ENCODE measurements at places on chromosomes 4 and X. TPM values are rescaled to one million over a fixed set of nuclear protein-coding genes. Genes with fewer than 3 reads are reported as not detected.

Gene BST1
- polyA plus RNA-seq: 2.2 TPM

Gene NSUN7
- 7.6 TPM for polyA plus RNA-seq

DNA sequence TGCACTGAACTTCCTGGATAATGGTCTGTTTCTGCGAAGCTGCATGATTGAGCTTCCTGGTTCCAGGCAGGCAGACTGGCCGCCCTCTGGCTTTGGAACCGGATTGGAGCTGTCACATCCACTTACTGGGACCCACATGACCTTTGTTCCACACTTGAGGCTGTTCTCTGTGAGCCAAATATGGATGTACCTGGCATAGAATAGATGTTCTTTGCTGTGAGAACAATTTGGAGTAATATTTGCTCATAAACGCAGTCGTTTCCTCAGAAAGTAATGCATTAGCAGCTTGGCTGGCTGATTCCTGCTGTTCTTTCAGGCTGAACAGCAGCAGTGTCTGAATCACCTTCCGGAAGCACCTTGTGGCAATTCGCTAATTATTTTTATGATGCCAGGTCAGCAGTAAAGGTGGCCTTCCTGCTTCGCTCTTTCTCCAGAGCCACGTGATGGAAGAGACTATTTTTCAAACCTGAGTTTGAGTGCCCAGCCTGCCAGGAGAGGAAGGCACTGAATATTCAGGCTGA is 78.1 kb upstream of the BOD1L1 start:
- peak; percentile 84 for DNase-seq

- no peak for DNase-seq
Observed at GRCh38 chr4:175034007-175034406, 115.8 kb downstream of the ADAM29 start.

DNA sequence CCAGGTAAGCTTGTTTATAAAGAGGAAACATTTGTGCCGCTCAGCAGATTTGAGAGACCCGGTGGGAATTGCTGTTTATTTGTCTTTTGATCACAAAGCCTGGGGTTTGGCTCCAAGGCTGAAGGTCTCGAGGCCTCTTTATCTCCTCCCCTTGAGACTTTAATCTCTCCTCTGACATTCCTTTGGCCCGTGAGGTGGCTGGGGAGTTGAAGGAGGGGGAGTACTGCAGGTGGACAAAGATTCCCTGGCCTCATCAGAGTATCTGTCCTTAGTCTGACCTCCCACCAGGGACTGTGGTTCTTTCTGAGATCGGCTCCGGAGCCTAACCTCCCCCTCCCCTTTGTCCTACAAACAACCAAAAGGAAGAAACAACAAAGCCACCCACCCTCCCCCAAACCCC is 216.5 kb downstream of the MID1IP1 start:
- no peak for DNase-seq

DNA sequence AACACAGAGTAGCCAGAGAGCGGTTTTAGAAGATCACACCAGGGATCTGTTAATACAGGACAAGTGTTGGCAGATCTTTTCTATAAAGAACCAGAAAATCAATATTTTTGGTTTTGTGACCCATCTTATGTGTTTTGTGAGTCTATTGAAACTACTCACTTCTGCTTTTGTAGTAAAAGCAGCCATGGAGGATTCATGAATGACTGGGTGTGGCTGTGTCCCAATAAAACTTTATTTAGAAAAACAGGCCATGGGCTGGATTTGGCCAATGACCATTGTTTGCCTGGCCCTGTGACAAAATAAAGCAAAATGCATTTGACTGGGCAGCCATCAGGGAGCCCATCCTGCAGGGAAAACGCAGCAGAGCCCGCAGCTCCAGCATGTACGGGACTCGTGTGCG is 99.9 kb upstream of the ADRA2C start:
- DNase-seq: no peak

DNA sequence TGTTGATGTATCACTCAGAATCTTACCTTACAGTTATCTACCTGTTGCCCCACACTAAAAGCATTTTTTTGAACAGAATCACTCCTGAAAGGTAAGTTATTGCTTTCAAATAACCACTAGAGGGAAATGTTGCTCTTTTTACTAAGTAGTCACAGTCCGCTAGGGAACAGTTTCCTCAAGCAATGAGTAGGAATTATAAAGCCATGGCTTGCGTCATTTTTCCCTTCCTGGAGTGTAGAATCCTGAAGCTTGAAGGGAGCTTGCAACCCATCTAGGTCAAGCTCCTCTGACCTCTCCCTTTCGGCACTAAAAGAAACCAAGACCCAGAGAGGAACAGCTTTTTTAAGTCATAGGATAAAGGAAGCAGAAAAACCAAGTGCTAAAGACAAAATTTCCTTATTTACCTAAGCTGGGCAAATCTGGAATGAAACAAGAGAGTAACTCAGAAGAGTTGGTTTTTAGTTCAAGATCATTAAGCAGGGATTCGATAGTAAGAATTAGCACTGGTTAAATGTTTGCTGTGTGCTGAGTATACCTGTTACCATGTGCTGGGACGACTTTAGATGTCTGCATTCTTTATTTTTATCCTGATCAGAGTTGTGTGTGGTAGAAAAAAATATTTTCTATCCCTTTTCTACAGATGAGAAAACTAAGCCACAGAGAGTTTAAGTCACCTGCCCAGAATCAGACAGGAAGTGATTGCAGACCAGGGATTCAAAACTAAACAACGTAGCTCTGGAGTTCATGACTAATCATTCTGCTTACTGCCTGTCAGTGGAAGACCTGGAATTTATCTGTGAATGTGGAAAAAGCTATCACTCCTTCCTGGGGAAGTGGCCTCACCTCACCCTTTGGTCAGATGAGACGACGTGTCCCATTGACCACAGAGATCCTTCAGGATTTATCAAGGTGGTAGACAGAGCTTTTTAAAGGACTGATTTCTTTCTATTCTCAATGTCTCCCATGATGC is 631.5 kb downstream of the RAB28 start:
- DNase-seq: peak; percentile 33

GRCh38 chrX:18166068-18166467 is 54.6 kb downstream of the BEND2 start:
- no peak for DNase-seq

DNA sequence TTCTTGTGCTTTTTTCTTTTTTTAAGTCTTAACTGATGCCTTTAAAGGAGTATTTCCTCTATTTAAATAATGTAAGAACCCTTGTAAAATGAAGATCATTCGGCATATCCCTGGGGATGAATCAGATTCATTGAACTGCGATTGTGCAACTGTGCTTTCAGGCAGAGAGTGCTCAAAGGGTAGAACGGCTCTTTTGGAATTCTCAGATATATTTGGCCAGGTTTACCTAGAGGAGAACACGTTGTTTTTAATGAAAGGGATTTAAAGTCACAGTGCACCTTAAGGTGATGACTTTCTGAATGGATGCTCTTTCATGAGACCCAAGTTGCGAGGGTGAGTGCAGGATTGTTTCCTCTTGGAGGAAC is 51.6 kb upstream of the ELOVL6 start:
- DNase-seq: no peak

Gene VCX
- not detected for polyA plus RNA-seq

Gene NIPAL1
- 1.0 TPM for polyA plus RNA-seq

DNA sequence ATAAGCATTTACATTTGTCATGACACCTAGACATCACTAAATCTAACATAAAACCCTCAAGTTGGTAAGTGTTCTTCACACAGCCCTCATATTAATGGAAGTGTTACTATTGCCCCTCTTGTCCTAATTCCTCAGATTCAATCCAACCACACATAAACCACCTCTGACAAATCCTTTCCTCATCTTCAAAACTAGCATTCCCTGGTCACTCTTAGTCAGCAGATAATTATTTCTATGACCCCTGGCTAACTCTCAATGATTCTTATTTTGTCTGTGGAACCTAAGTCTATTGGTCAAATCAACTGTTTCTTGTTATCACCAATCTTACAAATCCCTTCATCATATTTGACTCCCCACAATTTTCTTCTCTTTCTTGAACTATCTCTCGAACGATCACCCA is 168.6 kb downstream of the PPP3CA start:
- DNase-seq: no peak

DNA sequence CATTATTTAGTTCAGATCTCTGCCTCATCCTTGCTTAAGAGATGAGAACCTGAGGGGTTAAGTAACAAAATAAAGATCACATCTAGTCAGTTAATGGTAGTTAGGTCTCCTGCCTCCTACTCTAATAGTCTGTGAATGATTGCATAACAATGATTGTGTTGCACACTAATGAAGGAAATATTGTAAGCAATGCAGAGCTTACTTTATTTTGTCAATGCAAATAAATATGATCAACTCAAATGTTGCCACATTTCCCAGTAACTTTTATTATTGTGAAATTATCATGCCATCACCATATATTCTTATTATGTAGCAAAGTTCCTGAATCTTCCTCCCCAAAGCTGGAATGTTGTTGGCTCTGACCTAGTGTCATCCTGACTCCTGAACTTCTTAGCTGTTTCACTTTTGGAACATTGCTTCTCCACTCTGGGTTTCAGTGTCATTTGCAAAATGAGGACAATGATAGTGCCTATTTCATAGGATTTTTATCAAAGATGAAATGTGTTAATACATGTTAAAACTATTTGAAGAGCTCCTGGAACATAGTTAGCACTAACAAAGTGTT is 17.0 kb upstream of the GABRA4 start:
- DNase-seq: no peak

DNA sequence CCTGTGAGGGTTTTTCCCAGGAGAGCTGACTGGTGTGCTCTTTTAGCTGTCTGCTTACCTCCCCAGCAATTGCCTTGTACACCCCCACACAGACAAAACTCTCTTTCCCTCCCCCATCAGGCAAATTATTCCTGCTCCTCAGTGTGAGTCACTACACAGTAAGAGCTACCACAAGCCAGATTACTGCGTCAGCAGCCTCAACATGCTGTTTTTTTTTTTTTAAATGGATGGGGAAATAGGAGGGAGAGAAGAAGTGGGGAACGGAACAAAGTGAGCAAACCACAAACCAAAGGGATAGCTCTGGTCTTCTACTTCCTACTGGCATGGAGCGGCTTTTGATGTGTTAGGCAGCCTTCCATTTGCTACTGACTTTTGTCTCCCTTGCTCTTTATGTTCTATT is 107.5 kb upstream of the ACSL4 start:
- DNase-seq: no peak

Gene ETDA
- not detected for polyA plus RNA-seq

GRCh38 chr4:63578383-63578782 is 830.9 kb downstream of the TECRL start:
- DNase-seq: no peak

DNA sequence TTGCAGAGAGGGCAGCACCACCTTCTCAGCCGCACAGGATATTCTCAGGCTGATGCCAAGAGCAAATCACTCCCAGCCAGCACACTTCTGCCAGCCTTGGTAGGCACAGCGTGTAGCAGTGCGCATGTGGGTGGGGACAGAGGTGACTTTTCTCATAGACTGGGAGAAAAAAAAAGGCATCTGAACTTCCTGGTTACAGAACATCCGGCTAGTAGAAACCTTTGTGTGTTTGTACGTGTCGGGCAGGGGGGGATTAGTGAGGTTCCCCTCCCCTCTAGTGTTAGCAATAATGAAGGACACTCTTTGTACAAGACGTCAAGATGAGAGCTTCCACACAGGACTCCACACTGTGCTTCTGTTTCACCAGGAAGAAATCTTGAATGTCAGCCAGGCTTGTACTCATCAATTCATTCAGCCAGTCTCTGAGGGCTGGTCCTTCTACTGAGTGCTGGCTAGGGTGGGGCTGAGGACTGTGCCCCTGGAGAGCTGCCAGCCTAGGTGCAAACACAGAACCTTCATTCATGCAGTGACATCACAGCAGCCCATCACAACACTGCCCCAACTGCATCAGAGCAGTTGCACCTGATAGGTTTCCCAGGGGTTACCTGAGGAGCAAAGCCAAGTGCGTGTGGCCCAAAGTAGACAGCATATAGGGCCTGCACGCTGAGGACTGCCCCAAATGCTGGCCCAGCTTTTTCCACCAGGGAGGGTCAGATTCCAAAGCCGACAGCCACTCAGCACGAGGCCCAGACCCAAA is 34.7 kb downstream of the SLC25A5 start:
- no peak for DNase-seq

DNA sequence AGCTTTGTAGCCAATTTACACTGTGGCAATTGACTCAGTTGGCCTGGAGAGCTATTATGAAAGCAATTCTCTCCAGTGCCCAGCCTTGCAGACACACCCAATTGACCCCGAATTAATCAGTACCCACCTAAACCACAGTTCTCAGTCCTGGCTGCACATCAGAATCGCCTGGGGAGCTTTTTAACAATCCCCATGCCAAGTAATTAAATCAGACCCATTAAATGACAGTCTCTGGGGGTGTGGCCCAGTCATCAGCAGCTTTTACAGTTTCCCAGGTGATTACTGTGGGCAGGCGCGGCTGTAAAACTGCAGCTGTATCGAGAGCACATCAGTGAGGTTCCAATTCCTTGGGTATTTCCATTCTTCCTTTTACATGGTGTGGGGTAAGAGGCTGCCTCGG is 460.9 kb upstream of the FAT1 start:
- DNase-seq: no peak

GRCh38 chrX:153668423-153669173 is 5.0 kb downstream of the PNCK start:
- DNase-seq: no peak

DNA sequence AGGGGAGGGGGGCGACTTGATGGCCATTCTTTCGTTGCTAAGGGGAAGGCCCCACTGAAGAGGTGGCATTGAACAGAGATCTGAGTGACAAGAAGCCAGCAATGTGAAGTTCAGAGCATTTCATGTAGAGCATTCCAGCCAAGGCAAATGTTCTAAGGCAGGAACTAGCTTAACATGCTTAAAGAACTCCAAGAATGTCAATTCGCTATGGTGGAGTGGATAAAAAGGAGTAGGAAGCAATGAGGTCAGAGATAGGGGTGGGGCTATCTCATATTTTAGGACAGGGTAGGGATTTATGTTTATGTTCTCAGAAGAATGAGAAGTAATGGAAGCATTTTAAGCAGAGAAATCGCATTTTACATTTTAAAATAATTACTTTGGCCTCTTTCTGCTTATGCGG is 130.9 kb downstream of the TTC29 start:
- no peak for DNase-seq

Gene CYSLTR1
- 3.3 TPM for polyA plus RNA-seq

- DNase-seq: no peak
Observed at GRCh38 chr4:176825586-176825985, 32.9 kb upstream of the VEGFC start.

Gene C4orf51
- not detected for polyA plus RNA-seq

GRCh38 chr4:71389149-71389827 is 50.5 kb downstream of the SLC4A4 start:
- DNase-seq: no peak

- DNase-seq: no peak
Observed at GRCh38 chrX:29487714-29488113, 727.6 kb upstream of the MAGEB2 start.

- DNase-seq: no peak
Observed at GRCh38 chrX:18151157-18151556, 69.5 kb downstream of the BEND2 start.

Gene NEK1
- polyA plus RNA-seq: 30.9 TPM

- DNase-seq: no peak
Observed at GRCh38 chr4:83370640-83370906, 35.9 kb upstream of the HPSE start.

DNA sequence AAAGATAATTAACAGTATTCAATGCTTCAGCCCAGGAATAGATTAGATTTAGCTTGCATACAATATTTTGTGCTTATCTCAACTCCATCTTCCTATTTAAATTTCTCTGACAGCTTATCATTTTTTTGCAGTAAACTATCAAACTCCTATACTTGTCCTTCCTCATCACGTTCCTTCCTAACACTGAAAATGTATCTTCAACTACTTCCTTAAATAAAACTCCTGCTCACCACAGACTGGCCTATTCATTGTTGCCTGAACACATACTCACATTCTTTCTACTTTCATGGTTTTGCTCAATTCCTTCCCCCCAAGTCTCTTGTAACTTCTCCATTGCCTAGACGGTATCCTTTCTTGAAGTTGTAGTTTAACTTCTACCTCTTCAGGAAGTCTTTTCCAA is 28.5 kb upstream of the PTPN13 start:
- no peak for DNase-seq
